ENCODE measurements at places on chromosomes 3 and 15.
A peak's percentile ranks its signal among the peaks of the same experiment; 100 is the strongest.

DNA sequence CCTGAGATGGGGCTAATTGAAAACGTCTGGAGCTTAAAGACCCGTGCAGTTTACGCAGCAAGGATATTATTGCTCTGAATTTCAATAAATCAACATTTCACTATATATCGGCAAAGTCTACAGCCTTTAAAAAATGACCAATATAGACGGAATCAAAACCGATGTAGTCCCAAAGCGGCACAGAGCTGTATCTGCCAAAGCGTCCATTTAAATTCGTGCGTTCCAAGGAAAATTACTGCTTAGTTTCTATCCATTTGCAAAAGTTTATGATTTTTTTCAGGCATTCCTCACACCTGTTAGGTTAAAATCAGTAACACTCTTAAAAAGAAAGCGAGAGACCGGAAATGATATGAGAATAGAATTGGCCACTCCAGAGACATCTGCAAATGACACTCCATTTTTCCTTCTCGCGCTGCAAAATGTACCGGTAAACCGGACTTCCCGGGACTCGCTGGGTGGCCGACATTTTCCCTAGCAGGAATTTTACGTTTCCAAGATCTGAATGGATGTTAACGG is 777 bp upstream of the EIF4A2 start:
- DNase-seq: no peak

DNA sequence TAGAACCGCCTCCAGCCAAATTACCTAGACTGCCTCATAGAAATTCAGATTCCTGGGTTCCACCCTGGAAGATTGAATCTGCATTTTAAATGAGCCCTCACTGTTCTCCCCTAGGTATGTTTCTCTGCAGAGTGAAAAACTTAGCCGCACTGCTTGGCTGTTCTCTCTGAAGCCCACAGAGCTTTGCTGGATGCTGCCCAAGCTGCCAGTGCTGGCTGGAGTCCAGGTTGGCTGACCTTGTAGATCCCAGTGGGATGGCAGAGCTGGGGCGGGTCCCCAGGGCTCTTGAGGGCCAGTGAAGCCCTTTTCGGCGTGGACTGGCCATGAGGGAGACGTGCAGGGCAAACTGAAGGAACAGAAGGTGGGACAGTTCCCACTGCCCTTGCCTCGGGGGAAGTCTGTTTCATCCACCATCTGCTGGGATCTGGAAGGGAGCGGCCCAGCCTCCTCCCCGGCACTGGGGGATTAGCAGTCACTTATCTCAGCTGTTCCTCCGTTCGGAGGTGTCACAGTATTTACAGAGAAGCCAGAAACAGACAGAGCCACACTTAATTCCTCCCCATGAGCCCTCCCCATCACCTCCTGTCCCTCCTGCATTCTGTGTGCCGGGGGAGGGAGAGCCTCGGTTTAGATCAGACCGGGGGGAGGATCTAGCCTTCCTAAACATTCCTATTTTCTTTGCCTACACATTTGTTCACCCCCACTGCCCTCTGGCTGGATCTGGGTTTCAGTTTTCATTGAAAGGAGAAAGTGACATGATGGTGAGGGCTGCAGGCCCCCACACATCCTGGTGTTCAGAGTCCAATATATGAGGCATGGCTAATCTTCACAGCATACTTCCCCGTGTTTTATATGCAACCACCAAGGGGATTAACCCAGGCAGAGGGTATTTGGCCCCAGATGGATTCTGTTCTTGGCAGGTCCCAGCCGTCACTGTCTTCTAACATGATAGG is 4.1 kb upstream of the ACTC1 start:
- peak; percentile 88 for DNase-seq

DNA sequence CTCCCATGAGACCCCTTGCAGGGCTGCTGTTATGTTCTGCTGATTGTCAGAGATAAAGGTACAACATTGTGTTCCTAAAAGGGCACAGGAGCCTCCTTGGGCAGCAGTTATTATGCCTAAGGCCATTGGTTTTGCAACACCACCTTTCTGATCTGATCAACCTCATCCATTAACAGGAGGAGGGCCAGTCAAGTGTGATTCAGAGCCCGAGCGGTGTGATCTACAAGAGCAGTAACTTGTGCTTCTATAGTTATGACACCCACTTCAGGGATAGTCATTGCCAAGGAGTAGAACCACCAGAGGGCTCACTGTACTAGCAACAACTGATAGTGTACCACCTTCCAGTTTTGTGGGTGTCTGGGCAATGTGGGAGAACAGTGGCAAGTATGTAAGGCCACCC is 1457.9 kb upstream of the CADM2 start:
- DNase-seq: no peak

DNA sequence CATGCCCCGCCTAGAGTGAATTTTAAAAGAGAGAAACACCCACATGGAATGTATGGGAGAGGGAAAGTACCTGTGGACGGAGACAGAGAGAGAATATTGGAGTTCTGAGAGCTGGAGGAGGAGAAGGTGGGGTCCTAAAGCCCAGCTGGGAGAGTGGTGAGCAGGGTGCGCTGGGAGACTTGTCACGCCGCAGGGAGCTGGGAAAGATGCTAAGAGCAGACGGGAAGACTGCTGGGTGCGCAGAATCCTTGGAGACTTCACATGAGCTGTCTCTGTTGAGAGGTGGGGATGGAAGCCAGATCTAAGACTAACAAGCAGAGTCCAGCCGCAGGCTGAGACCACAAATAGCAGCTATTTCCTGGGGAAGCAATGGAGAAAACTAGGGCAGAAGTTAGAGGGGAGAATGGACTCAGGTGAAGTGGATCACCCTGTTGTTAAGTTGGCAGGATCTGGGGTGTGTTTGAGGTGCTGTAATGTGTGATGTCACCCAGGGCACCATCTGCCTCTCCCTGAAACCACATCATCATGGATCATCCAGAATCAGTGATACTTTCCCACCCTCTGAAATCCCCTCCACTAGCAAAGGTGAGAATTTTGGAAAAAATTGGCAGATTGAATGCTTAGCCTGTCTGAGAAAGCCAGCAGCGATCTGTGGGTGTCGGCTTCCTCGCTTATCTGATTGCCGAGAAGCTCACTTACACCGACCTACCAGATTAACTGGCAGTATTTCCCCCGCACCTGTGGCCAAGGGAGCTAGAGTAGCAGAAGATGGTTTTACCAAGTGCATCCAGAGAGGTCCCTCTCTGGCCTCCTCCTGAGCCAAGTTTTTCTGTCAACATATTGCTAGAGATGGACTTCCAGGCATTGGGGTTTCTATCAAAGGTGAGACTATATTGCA is 174.8 kb upstream of the BHLHE40 start:
- DNase-seq: no peak

DNA sequence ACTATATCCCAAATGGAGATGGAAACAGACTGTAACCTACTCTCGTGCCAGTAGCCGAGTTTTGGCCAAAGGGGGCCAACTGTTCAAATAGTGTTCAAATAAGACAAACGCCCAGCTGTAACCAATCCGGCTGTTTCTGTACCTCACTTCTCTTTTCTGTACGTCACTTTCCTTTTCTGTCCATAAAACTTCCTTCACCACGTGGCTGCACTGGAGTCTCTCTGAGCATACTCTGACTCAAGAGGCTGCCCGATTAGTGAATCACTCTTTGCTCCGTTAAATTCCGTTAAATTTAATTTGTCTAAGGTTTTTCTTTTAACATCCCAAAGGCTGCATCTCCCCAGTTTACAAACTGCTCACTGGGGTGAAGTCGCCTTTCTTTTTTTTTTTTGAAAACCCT is 219.2 kb upstream of the P2RY1 start:
- DNase-seq: no peak

- no peak for DNase-seq
These were observed 90.8 kb downstream of the ZPLD1 start for GRCh38 chr3:102525624-102526023.

DNA sequence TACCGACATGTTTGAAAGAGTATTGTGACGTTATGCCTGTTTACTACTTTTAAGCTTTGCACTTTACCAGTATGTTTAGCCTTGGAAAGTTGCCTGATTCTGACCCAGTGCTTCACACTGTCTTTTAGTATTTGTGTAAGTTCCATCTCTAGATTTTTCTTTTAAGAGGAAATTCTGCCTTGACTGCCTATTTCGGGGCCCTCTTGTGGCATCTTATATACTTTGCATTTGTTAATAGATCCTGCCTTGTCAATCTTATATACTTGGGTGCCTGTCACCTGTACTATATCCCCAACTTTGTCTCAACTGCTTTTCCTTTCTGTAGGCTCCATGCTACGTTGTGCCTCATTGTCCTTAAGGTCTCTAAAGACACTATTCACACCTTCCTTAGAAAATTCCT is 244.6 kb downstream of the STXBP5L start:
- no peak for DNase-seq

- DNase-seq: peak; percentile 30
These were observed 7.8 kb downstream of the EIF1B start for GRCh38 chr3:40317061-40317855.

DNA sequence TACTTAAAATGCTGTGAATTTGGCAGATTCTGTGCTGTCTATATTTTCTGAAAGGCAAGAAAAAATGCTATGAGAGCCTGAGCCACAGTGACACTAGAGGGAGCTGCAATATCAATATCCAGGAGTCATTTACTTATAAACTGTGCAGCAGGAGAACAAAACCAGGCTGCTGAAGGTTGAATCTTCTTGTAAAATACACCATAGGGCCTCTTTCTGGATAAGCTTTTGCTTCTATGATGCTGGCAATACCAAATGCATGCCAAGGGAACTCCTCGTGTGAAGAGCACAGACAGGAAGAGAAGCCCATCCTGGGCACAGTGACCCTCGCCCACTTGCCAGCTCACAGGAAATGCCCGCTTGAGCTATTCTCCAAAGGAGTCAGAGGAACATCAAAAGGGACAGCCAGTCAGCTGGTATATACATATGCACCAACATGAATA is 48.0 kb upstream of the TSPAN3 start:
- peak; percentile 38 for DNase-seq

DNA sequence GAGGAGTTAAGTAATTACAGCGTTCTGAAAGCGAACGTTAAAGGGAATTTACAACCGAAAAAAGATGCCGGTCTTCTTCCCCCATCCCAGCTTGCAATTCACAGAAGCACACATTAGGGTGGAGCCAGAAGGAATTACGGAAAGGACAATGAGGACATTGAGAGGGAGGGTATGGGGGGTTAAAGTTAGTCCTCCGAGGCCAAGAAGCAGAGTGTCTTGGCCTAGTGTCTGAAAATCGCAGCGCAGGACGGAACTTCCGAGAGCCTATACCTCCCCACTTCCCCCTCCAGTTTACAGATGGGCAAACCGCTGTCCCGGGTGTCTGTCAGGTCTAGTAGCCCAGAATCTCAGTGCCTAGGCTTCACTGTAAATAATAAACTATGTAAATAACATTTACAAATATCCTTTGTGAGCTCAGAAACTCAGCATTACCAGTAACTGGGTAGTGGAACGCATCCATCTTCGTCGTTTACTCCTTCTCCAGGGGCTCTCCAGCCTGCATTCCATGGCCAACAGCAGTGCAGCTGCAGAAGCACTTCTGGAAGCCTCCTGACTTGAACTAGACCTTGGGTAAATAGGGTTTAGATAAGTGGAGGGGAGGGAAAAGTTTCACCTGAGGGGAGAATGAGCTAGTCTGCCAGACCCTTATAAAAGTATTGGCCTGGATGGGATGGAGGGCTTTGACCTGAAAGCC is 922 bp downstream of the ADPRH start:
- DNase-seq: no peak

DNA sequence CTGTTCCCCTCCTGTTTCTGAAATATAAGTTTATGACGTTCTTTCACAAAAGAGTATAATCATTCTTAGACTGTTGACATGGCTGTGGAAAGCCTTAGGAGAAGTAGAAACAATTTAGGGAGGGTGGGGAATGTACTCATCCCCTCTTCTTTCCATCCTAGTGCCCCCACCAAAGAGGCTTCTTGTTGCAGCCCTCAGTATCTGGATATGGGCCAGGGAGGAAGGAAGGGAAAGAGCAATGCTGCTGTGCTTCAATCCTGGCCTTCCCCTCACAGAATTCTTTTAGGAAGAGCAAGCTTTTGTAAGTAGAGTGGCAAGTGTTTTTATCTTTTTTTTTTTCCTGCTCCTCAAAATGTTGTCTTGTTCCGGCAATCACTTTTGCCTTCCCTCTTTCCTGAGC is 1.7 kb downstream of the INAFM2 start:
- DNase-seq: no peak

GRCh38 chr3:46356276-46356675 is 2.4 kb downstream of the CCR2 start:
- no peak for DNase-seq

- peak; percentile 57 for DNase-seq
These were observed 483.9 kb downstream of the RBMS3 start for GRCh38 chr3:29764603-29765254.

GRCh38 chr3:164879201-164879600 is 199.1 kb downstream of the SI start:
- no peak for DNase-seq

GRCh38 chr15:58608711-58609110 is 140.8 kb downstream of the ADAM10 start:
- no peak for DNase-seq
